Bone marrow (tissue), 2 donors: ENCODE measurements at places on chromosomes 5 and 9.

DNA sequence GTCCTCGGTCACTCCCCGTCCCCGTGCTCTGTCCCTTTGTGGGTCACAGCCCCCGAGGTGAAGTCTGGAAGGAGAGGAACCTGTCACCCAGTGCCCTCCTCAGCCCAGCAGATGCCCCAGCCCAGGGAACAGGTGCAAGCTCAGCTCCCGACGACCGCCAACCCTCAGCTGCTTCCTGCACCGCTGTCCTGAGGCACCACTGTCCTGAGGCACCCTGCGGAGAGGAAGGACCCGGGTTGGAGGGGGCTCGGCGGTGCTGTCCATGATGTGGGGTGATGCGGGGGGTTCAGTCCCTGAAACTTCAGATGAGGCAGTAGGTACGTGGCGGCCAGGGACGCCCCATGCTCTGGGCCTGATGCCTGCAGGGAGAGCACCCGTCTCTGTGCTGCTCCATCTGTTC is 81.4 kb downstream of the COL5A1 start:
- DNase-seq, result no peak

- no peak for DNase-seq
These were observed 175.9 kb downstream of the RFK start for GRCh38 chr9:76218117-76218885.

- no peak for DNase-seq
These were observed 8.7 kb upstream of the SPARC start for GRCh38 chr5:151695464-151695863.

DNA sequence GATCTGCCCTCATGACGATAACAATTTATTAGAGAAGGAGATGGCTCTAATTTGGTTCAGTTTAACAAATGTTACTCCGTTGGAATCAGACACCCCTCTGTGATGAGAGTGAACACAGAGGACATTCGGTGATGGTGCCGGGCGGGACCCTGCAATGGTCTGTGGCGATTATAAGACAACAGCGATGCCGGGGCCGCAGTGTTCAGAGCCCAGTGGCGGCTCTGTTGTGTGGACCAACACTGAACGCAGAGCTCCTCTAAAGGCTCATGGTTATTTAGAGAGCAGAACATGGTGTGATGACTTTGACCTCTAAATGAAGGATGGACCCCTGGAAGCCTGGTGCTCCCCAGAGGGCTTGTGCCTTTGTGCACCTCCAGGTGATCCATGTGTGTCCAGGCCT is 21.2 kb downstream of the UBE2QL1 start:
- no peak for DNase-seq

GRCh38 chr9:132099741-132100407 is 20.2 kb upstream of the MED27 start:
- no peak for DNase-seq

DNA sequence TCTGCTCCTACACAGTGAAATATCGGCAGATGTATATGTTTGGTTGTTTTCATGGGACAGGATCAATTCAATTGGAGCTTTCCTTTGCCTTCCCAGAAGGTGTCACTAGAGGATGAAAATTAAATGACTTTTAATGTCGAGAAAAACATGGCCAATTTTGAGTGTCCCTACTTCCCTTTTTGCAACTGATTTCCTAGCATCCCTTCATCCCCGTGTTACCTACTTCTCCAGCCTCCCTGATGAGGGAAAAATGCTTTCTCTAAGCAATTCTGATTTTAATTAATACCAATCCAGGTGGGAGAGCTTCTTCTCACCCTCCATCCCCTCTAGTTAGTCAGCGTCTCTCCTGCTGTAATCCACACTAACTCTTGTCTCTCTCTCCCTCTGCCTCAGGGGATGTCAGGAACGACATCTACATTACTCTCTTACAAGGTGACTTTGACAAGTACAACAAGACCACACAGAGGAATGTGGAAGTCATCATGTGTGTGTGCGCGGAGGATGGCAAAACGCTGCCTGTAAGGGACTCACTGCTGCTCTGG is 64.9 kb downstream of the DOCK2 start:
- DNase-seq, result no peak

DNA sequence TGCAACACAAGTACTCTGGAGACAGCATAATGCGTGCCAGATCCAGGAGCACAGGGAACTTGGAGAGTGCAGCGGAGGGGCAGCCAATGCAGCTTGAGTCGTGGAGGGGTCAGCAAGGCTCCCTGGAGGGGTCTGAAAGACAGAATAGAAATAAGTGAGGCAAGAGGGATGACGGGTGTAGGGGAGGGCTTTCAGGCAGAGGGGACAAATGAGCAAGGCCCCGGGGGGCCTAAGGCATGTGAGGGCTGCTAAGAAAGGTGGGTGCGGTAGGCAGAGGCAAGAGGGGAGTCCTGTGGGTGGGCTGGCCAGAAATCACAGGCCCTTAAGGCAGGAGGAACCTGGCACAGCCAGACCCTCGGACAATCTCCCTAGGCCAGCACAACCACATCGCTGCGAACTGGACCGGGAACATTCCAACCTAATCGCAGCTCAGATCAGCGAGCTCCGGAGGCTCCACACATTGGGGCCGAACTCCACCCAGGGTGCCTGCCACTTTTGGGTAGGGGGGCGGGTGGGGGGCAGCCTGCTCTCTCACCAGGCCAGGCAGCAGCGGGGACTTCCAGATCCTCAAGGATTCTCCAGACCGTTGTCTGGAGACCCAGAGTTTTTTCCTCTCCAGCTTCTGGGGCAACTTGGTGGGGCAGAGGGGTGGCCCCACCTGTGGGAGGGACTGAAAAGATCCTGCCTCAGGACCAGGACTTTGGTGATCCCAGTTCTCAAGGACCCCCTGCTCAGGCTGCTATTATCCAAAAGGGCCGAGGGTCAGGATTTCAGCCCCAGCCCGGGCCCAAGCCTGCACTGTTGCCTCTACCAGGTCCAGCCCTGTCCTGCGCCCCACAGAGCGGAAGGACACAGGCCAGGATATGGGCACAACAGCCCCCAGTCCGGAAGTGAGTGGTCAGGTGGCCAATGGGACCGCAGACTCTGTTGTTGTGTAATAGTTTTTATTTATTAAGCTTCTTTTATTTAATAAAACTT is 22.7 kb upstream of the CYSTM1 start:
- no peak for DNase-seq

DNA sequence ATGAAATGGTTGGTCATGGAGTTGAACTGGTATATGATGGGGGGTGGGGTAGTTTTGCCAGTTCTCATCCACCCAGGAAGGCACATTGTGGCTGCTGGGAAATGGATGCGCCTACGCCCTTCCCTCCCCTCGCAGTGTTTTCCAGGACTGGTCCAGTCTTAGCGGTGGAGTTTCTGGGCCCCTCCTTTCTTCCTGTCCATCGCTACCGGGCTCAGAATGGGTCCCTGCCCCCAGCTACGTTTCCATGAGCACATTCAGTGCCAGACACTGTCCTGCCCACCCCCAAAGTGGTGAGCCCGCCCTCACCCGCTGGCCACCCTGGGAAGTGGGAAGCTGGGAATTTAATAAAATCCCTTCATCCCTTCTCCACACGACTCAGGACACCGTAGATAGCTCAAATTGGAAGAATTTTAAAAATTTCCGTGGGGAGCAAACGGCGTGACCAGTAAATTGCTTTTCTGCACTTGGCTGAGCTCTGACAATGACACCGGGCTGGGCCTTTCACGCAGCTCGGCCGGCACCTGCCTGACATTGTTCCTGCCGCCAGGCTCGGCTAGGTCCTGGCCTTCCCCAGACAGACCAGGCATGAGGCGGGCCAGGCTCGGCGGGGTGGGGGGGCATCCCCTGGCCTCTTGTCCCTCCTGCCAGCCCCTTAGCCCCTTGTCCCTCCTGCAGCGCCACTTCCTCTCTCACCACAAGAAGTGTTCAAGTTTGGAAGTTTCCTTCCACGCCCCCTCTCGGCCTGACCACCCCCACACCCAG is 3.6 kb downstream of the FGF18 start:
- DNase-seq, result no peak

- no peak for DNase-seq
These were observed 16.5 kb downstream of the CSF2 start for GRCh38 chr5:132090107-132090506.

- DNase-seq, result no peak
These were observed 282.1 kb downstream of the RFX3 start for GRCh38 chr9:3243683-3244082.

- DNase-seq, result no peak
These were observed 11.6 kb downstream of the LHX3 start for GRCh38 chr9:136193127-136193890.

DNA sequence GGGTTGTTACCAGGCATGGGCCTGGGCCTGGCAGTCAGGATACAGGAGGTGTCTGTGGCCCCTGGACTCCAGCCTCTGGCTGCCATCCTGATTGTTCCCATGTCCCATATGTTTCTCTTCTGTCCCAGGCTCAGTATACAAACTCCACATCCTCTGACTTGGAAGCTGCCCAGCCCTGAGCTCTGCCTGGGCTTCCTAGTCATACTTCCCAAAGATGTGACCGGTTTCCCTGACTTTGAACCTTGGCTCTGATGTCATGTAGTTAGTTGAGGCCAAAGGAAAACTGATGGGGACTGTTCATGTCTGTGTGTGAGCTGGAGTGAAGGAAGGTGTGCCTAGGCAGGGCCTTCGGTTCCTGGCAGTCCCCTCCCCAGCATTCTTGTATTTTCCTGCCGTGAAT is 50.4 kb downstream of the CYSTM1 start:
- no peak for DNase-seq

- DNase-seq, result no peak
These were observed 11.3 kb downstream of the IL4 start for GRCh38 chr5:132684922-132685720.

DNA sequence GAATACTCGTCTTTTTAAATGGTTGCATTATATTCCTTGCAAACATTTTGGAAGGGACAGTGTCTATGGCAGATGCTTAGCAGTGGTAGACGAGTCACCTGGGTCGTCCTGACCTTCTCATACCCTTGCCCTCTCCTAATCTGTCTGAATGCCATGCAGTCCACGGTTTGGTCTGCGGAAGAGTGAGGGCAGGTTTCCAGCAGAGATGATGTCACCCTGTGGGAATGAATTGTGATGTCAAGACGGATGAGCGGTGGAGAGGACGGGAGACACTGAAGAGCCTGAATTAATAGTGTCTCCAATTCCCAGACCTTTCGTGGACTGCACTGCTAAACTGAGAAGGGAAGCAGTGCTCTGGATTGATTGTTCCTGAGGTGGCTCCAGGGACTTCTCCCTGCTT is 329.0 kb upstream of the PANK3 start:
- DNase-seq, result no peak

DNA sequence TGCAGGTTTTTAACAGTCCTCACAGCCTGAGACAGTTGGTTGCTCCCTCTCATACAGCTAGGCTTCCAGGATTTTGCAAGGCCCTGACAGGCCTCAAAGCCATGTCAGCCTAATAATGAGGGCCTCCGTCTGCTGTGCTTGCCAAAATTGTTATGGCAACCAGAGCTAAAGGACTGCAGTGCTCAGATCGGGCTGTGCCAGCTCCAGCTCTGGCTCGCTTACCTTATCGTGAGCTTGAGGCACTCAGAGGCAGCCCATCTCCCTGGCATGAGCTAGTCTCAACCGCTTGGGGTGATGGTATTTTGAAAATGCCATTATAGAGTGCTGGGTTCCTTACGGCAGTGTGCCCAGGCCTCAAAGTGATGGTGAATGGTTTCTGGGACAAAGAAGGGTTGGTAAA is 8.4 kb downstream of the MTAP start:
- DNase-seq, result no peak

- DNase-seq, result peak; percentile 49
These were observed 34.8 kb downstream of the TMEM252 start for GRCh38 chr9:68505681-68506409.

DNA sequence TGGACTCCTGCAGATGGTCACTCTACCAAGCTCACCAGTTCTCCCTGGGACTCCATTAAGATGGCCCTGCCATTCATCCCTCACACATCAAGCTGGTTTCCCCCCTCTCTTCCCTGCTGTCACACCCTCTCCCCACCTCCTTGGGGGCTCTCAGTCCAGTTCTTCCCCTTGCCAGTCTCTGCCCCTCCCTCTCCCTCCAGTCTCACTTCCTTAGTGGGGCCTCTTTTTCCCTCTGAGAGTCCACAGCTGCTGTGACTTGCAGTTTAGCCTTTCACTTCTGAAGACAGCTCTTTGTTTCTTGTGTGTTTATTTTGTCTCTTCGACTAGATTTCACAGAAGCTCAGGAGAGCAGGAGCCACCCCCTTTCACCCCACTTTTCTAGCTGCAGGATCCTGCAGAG is 10.5 kb downstream of the DOCK2 start:
- peak; percentile 78 for DNase-seq

- no peak for DNase-seq
These were observed 172.6 kb upstream of the PPP2R2B start for GRCh38 chr5:147051193-147051592.
